Posterior vena cava (tissue), 2 donors: ENCODE measurements at places on chromosomes 2 and 18. TPM values are rescaled to one million over a fixed set of nuclear protein-coding genes. Genes with fewer than 3 reads are reported as not detected.

- DNase-seq: peak; percentile 70
Measured at GRCh38 chr2:241764275-241765241, 12.1 kb upstream of the GAL3ST2 start.

Gene MORN2
- total RNA-seq: 14.9 TPM

Gene HOXD12
- total RNA-seq: not detected

Gene COLEC12
- total RNA-seq: 54.9 TPM

GRCh38 chr18:70705831-70706416, 417.1 kb downstream of the SOCS6 start:
- DNase-seq: no peak

- no peak for DNase-seq
Measured at GRCh38 chr2:74205596-74205995, 7.2 kb downstream of the MTHFD2 start.

DNA sequence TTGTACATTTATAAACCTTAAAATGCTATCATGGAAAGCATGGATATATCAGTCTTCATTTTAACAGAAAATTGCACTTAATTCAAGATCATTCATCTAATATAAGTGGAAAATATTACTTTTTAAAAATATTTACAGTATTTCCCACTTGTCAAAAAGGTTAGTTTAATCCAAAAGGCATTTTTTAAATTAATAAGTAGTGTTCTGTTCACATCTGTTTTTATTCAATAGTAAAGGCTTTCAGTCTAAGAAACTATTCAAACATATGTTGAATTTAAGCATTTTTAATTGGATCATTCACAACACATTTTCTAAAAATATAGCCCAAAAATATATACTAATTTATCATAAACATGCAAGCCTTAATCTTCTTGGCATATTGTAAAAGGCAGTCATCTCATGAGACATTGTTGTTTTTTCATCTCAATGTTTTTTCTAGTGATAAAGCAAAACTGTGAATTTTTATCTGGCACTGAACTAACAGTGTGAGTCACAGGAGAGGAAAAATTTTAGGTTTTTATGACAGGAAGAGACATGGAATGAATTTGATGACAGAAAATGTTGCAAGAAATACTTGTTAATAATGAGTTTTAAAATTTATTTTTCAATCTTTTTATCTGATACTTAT, 1642.5 kb upstream of the TMEFF2 start:
- no peak for DNase-seq

DNA sequence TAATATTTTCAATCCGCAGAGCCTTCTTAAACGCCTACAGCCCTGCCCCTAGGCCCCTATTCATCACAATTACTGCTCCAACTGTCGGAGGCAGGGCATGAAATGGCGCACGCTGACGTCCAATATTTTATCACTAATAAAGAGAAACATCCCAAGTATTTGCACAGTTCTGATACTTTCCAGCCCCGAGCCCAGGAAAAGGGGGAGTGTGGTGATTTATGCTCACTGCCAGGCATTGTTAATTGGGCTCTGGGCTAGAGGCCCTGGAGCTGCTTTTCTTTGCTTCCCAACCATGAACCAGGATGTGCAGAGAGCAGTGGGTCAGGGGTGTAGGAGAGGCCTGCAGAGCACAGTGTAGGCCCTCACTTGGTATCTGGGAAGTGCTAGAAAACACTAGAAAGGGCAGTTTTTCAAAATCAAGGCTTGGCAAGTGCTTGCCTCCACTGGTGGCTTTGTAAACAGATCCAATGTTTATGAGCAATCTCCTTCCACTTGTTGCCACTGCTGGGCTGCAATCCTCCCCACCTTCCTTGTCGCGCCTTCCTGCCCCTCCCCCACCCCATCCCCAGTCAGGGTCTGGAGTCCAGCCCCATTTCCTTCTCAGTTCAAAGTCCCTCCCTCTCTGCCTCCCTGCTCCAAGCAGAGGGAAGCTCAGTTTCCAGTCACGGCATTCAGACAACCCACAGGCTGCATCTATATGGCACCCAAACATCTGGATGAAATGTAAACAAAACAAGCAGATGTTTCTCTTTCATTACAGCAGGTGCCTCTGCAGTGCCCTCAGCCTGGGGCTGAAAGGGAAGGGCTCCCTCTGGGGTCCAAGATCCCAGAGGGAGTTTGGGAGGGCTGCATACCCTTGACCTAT, 83.9 kb upstream of the PKDCC start:
- peak; percentile 90 for DNase-seq

DNA sequence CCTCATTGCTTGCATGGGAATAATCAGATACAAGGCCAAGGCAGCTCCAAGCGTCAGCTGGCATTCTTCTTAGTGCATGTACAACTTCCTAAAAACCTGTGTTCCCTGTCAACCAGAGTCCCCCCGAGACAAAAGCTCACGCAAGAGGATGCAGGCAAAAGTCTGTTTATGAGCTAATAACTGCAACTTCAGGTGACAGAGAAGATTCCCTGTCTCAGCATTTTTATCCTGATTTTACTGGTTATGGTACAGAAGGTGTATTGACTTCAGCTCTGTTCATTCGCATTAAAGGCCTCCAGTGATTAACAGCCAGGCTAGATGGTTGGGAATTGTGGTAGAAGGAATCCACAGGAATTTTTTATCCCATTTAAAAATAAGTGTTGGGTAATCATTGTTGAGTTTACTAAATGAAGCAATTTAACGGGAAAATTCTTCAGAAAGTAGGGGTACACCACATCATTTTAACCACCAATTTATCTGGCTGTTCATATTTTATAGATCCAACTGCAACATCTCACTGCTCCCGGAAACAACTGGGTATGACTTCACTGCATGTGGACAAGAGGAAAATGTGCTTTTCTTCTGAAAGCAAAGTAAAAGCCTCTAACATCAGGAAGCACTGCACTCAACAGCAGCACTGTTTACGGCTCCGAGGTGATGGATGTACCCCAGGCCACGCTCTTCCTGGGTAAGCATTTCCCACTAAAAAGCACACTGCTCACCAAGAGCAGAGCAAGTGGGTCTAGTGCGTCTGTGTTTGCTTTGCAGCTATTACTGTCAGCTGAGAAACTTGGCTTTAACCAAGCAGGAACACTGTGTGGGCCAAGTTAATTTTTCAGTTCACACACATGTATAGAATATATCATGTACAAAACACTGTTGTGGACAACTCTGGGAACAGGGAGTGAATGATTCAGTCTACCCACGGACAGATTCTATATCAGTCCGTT, 31.9 kb downstream of the CCBE1 start:
- no peak for DNase-seq

- DNase-seq: no peak
Measured at GRCh38 chr18:6917072-6917471, 187.6 kb downstream of the ARHGAP28 start.

GRCh38 chr2:3635171-3635974, 22.6 kb upstream of the ALLC start:
- peak; percentile 72 for DNase-seq

DNA sequence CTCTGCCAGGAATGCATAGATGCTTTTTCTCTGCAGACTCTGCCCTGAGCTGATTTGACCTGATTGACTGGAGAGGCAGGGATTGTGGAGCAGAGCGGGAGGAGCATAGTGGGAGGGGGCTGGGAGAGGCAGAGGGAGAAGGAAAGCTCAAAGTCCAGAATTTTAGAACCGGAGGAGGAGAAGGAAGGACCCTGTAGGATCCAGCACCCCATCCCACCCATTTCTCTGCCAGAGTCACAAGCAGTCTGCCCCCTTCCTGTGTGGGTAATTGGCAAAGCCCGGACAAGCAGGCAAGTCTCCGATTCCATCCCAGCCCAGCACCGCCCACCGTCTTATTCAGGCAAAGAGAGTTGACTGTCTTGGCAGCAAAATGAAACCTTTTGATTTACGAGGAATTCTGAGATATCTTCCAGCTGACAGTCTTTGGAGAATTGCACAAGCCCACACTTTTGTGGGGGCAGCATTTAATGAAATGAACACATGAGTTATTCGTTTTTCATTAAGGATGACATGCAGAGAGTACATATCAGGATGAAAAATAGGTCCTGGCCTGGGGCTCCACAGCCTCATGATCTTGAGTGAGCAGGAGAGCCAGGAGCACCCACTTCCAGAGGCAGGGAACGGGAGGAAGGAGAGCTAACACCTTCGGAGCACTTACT, 103.1 kb downstream of the MCFD2 start:
- peak; percentile 92 for DNase-seq

Gene AQP12A
- not detected for total RNA-seq

- DNase-seq: no peak
Measured at GRCh38 chr18:45526114-45526841, 89.0 kb upstream of the SLC14A2 start.

DNA sequence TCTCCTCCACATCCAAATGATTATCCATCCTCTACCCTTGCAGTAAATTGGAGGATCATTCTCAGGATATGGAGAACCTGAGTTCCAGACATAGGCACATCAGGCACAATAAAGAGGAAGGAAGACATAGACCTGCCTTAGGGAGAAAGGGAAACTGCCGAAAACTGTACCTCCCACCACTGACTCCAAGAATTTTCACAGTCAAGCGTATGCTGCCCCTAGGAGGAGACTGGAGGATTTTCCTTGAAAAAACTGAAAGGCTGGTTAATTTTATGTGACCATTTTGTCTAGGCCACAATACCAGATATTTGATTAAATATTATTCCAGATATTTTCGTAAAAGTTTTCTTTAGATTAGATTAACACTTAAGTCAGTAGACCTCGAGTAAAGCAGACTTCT, 638.5 kb upstream of the PKDCC start:
- DNase-seq: no peak

Gene ELOA2
- not detected for total RNA-seq

GRCh38 chr18:67731851-67732250, 215.3 kb upstream of the DSEL start:
- no peak for DNase-seq

DNA sequence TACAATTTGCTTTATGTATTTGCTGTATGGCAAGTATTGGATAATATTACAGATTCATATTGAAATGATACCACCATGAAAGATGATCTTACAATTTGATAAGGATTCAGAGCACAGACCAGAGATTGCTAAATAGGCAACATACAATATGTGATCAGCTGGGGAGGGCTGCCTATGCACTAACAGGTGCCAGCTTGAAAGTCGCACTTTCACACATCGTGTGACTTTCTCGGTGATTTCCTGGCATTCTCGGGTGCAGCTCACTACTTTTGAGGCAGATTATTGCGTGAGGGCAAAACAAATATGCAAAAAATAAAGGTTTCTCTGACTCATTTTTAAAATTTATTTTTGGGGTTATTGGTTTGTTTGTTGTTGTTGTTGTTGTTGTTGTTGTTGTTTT, 36.0 kb downstream of the RBMS1 start:
- DNase-seq: no peak

GRCh38 chr2:134679745-134680144, 39.1 kb downstream of the TMEM163 start:
- no peak for DNase-seq

Gene LYG2
- total RNA-seq: not detected

- no peak for DNase-seq
Measured at GRCh38 chr18:28485918-28486317, 309.0 kb upstream of the CDH2 start.

DNA sequence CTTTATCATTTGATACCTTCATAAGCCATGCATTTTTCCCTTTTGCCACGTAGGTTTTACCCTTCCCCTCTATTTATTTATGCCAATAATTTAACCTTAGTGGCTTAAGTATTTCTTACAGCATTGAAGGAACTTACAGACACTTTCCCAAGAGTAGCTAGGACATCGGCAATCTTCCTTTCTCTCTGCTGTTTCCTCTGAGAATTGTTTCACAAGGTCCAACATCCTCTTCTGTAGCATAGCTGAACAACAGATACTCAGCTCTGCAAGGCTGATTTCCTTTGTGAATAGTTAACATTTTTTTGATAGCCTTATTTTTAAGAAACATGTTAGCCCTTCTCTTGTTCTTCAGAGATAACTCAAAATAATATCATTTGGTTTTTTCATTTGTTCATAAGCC, 1.1 kb upstream of the GCA start:
- DNase-seq: no peak
